ENCODE measurements at places on chromosomes 16 and 17.
A peak's percentile ranks its signal among the peaks of the same experiment; 100 is the strongest.

- DNase-seq = no peak
These were observed 6.3 kb downstream of the CDH5 start for GRCh38 chr16:66372898-66373155.

DNA sequence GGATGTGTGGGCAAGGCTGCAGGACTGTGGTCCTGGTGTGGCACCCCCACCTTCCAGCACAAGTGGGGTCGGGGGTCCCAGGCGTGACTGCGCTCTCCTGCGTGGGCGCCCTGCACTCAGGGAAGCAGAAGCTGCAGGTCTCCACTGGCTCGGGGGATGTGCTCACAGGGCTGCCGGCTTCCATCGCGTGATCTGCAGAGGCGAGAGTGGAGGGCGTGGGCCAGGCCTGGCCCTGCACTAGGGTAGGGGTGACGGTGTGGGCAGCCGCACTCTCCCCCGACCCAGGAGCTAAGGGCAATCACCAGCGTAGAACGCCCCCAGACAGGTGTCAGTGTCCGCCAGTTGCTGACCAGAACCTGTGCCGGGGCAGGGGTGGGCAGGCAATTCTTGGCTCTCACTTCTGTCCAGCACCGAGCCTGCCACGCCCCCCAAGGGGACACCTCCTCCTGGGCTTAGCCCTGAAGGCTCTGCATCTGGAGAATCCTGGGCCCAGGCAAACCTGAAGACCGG lies 32.3 kb downstream of the TNFRSF13B start:
- peak; percentile 45 for DNase-seq

DNA sequence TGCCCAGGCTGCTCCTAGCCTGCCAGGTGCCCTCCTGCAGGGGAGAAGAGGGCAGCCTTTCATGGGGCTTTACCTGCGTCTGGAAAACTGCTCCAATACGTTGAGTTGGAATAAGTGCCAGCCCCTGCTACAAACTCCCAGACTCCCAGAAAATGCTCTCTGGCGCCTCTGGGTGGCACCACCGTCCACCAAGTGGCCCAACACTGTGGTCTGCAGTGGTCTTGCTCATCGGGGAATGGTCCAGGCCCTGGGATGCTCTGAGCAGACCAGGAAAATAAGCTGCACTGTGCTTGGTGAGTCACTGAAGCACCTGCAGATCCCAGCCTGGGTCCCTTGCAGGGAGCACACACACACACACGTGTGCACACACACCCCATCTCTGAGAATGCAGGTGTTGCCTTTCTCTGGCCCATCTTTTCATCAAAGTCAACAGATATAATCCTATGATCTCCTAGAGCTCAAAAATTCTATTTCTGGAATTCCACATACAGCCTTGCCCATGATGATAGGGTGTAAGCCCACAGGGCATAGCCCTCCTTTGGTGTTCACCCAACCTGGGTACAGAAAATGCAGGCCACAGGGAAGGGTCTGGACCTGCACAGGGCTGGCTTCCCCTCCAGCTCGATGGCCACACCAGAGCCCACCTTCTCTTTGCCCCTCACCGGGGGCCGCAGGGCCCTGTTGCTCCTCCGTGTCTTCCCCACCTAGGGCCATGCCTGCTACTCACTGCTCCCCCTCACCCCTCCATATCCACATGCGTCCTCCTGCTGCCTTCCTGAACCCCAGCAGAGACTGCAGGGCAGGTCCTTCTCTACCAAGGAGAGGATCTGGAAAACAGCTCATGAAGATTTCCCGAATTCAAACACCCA lies 20.5 kb downstream of the CDIP1 start:
- no peak for DNase-seq

GRCh38 chr17:74157366-74157765 lies 46.1 kb upstream of the RPL38 start:
- peak; percentile 33 for DNase-seq

DNA sequence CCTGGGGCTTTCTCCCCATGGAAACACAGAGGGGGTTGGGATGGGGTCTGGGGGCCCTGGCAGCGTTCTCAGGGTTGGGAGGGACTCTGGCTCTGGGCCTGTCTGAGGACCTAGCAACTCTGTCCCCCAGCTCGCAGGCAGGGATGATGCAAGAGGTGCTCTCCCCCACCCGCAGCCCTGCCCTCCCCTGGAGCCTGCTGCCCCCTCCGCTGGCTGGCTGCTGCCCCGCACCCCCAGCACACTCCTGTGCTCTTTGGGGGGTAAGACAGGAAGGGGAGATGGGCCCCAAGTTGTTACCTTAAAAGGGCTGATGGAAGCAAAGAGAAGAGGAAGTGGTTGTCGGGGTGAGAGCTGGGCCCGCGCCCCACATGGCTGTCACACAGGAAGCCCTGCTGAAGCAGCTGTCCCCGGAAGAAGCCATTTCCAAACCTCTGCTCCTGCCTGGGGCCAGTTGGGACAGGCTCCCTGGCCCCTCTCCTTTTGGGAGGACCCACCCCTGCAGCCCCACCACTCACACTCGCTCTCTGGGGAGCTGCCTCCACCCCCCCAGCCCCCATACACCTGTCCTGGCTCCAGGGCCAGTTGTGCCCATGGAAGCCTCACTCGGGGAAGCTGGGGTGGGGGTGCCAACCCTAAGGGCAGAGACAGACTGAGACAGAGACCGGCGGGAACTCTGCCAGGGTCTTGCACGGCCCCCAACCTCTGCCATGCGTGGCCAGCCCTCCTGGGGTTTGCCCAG lies 2.5 kb downstream of the CORO1A start:
- DNase-seq = peak; percentile 92

GRCh38 chr17:56939869-56940484 lies 20.9 kb downstream of the COIL start:
- no peak for DNase-seq

DNA sequence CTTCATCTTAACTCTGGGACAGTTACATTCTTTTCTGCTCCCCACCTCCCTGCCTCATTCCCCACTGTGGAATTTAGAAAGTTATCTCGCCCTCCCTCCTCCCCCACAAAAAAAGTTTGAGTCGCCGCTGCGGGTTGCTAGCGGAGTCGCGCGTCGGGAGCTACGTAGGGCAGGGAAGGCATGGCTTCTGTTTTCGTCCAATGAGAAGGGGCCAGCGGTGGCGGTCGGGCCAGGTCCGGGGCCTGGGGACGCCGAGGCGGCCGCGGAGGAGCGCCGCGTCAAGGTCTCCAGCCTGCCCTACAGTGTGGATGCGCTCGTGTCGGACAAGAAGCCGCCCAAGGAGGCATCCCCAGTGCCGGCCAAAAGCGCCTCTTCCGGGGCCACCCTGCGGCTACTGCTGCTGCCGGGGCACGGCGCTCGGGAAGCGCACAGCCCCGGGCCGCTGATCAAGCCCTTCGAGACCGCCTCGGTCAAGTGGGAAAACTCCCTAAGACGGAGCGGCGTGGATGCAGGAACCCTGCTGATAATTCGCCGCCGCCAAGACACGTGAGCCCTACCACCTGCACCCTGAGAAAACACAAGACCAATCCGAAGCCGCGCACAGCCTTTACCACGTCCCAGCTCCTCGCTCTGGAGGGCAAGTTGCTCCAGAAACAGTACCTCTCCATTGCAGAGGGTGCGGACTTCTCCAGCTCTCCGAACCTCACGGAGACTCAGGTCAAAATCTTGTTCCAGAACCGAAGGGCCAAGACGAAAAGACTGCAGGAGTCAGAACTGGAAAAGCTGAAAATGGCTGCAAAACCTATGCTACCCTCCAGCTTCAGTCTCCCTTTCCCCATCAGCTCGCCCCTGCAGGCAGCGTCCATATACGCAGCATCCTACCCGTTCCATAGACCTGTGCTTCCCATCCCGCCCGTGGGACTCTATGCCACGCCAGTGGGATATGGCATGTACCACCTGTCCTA lies 8.9 kb downstream of the OR4D1 start:
- peak; percentile 84 for DNase-seq

DNA sequence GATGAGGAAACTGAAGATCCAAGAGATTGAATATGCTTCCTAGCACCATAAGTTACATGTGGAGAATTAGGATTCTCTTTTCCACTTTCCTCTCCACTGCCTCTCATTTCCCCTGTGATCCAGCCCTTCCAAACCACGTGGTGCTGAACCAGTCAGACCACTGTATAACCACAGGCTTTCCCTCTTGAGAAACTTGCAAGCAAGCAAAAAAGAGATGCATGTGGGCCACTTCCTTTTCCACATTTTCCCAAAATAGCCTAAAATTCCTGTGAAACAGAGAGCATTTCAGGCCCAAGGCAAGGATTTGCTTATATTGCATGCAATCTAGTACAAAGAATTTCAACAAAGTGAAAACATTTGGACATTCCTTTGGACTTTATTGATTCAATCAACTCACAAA lies 59.3 kb upstream of the KSR1 start:
- DNase-seq = no peak

GRCh38 chr17:72471296-72471695 lies 350.5 kb downstream of the SOX9 start:
- DNase-seq = no peak

- DNase-seq = no peak
These were observed 1.2 kb downstream of the HDAC5 start for GRCh38 chr17:44121997-44122815.

DNA sequence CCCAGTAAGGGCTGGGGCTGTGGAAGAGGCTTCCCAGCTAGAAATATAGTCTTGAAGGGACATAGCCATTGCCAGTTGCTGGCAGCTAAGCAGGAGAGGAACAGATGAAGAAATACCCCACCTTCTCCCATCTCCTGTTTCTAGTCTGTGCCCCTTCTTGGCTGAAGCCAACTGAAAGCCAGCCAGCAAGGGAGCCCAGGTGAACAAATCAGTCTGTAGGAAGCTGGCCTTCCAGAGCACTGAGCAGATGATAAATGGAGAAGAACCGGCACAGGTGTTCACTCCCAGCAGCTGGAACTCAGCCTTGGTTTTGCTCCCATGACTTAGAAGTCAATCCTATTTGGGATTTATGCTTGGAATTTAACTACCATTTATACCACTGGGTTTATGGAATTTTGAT lies 69.2 kb upstream of the DHX40 start:
- no peak for DNase-seq

GRCh38 chr16:15950869-15951268 lies 1.5 kb downstream of the ABCC1 start:
- DNase-seq = no peak

DNA sequence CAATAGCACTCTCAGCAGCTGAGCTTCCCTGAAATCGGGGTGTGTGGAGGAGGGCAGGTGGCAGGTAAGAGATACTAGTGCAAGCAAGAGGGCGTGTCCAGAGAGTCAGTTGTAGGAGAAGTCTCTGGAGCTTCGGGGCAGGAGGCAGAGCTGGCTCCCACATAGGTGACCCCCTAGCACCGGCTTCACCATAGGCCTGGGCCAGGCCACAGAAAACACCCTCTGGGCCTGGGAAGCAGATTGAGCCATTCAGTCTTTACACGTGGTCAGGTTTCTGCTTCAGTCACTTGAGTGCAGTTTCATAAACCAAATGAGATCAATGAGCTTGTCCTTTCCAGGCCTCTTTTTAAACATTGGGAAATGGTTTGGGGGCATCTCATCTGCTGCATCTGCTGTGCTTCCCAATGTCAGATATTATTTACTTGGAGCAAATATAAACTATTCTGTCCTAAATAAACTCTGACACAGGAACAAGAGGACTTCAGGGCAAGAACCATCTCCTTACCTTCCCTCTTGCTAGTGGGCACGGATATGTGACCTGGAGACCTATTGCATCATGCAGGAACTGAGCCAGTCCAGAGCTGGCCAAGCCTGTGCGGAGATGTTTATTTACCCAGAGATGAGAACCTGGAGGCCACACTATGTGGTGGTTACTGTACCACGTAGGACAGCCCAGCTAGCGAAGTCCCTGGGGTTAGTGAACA lies 16.1 kb downstream of the CCR7 start:
- peak; percentile 74 for DNase-seq
